ENCODE measurements at places on chromosomes 16 and 17.

- no peak for DNase-seq
These were observed 60.7 kb downstream of the OR1D5 start for GRCh38 chr17:3002538-3003295.

DNA sequence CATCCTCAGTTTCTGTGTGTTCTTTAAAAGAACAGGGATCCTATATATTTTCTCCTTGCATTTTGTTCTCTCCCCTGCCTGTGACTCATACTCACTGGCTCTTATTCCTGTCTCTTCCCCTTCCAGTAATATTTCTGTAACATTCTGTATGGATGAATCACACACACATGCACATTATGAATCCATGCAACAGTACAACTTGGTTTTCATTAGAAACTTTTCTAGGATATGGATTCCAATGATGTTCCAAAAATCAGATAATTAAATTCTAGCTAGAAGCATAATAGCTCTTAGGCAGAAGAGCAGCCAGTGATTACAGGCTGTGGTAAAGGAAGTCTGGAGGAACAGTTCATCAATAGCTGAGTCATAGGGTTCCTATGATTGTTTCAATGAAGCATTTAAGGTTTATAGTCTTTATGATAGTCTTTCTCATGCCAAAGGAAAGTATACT is 119.6 kb upstream of the PMFBP1 start:
- DNase-seq, result peak; percentile 27

- DNase-seq, result no peak
These were observed 54.9 kb upstream of the TOB1 start for GRCh38 chr17:50920891-50921586.

DNA sequence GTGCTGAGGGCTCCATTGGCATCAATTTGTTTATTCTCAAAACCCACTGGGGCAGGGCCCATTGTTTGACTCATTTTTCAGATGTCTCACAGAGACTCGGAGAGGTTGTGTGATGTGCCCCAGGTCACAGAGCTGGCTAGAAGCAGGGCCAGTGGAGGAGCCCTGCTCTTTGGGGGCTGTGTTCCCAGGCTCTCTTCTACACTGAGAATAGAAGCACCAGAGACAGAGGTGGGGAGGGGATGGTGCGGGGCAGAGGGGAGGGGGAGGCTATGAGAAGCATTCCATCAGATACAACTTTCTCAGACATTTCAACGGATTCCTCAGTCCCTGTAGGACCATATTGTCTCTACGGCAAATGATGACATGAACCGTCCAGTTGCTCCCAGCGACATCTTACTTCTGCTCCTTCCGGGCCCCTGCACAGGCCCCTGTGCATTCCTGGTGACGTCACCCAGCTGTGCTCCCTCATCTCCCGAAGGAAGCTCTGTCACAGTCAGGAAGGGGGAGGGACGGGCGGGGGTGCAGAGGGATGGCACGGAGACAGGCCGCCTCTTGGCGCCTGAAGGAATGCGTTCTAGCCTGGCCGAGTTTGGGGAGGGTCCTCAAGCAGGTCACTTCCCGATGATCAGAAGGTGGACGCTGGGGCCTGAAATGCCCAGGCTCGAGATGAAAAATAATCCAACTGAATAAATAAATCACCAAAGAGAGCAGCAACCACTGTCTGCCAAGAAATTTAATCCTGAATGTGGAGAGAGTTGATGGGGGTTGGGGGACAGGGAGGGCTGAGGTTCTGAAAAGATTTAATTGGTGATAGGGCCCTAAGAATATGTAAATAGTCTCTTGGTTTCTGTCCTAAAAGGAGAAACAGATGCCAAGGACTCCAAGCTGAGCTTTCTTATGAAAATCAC is 114.1 kb downstream of the NOG start:
- DNase-seq, result peak; percentile 73

DNA sequence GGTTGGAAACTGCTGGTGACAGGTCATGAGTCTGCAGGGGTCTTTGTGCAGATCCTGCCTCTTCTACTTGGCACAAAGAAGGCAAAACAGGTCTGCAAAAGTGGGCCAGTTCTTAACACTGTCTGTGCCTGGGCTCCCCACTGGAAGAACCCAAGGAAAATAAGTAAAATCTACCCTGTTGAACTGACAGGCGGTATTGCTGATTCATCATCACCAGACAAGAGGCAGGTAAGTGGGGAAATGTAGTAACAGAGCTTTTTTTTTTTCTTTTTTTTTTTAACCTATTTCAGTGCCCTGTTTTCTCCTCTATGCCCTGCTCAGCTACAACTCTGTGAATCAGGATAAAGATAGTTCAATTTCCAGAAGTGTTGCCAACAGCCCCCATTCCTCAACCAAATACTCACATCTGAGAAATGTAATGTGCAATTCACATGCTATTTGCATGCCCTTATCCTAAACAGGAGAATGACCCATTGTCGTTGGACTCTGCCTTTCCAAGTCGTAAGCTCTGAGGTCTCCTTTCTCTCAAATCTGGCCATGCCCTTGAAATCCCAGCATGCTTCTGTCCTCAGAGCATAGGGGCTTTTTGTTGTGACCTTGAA is 237.0 kb downstream of the SOX9 start:
- DNase-seq, result no peak

- DNase-seq, result no peak
These were observed 2.2 kb downstream of the NT5M start for GRCh38 chr17:17305281-17305801.

DNA sequence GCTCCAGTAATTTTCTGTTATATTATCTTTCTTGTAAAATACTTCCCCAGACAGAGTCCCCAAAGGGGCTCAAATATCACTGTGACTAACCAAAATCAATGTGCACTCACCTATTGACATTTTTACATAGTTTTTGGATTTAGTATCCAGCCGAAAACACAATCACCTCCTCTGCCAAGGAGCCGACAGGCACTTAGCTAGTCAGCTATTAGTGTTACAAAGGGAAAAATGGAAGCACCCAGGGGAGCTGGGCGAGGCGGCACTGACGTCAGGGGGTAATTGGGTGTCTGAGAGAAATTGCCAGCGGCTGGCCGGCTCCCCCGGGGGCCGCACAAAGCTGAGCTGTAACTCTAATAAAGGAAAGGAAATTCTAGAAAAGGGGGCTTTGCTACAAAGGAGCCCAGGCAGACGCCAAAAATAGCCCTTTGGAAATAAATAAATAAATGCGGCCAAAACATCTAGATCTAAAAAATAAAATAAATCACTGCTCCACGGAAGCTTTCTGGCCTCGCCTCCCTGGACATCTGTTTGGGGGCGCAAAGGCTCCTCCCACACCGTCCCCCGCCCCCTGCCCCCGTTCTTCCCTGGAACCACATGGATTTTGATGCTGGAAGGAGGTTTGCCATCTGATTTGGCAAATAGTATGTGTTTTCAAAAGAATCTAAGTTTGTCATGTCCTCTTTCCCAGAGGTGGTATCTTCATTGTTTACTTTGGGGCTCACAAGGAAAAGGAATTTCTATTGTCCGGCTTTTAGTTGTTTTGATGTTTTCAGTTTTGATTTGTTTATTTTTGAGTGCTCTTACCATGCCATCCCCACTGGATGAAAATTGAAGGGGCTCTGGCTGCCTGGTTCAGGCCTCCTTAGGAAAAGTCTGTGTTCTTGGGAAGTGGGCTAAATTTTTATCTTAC is 156.7 kb downstream of the ZNF423 start:
- DNase-seq, result peak; percentile 91

DNA sequence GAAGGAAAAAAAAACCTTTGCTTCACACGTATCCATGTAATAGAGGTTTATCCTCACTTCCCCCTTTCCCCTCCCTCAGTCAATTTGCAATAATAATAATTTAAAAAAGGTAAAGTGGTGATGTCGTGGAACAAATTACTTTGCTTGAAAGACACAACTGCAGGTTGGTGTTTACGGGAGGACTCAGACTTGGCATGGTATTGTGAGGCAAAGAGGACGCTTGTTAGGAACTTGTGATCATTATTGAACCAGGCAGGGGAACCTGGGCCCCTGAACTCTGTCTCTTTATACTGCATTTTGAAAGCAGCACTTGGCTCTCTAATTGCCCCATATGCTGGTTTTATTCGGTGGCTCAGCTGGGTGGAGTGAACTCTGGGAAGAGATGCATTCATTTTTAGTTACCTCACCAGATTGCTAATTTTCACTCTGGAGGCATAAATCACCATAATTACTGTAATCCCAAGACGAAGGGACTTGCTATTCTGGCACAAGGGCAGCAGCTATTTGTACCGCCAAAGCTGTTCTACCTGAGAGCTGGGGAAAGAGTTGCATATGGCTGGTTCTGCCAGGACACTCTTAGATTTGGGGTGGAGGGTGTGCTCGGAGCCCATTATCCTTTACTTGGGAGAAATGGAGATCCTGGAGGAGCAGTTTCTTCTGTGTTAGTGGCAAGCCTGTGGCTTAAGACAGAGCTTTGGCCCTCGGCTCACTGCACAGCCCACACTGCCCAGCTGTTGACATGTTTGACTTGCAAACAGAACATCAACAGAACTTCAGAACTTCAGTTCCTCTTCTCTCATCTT is 5.7 kb upstream of the DHX8 start:
- DNase-seq, result peak; percentile 89

DNA sequence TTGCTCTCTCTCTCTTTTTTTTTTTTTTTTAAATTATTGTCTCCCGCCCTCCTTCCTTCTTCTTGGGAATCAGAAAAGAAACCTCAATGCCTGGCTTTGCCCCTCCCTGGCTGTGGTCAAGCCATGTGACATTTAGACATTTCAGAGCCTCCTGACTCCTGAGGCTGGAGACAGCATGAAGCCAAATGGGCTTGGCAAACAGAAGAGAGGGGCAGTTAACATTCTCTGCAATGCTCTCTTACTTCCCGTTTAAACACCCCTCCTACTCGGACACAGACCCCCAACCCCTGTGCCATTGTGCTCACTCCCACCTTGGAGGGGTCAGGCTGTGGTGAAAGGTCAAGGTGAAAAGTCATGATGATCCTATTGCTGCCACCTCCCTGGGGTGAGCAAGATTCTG is 14.7 kb upstream of the MEOX1 start:
- no peak for DNase-seq

DNA sequence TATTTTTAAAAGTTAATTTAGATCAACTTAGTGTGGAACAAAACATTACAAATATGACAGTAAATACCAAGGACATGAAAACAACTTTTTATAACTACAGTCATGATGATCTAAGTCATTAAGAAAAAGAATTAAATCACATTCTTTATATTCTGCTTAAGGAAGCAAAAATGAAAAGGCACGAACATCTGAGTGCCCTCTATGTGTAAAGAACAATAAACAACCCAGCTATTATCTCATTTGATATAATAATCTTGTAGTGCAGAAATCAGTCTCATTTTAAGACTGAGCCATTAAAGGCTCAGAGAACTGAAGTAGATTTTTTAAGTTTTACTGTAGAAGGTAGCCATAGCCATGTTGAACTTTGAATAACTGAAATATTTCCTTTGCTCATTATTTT is 13.4 kb downstream of the MYO1D start:
- no peak for DNase-seq

- DNase-seq, result peak; percentile 93
These were observed 21.2 kb downstream of the PDILT start for GRCh38 chr16:20383106-20384029.

DNA sequence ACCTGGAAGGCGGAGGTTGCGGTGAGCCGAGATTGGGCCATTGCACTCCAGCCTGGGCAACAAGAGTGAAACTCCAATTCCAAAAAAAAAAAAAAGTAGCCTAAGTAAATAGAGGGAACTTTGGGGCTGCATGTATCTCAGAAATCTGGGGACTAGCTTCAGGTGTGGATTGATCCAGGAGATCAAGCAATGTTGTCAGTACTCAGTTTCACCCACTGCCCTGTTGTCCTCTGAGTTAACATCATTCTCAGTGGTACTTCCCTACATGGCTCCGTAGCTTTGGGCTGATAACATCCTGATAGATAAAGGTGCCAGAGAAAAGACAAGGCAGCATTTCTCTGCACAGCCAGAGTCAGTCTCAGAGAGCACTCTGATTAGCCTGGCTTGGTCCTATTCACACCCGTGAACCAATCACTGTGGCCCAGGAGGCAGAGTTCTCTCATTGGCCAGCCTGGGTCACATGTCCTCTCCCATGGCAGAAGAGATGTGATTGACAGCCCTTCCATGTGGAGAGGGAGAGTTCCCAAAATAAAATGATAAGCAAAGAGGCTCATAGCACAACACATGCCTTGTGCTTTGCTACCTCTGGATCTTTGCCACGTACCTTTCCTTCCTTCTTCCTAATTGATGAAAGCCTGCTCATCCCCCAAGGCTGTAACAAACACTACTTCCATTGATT is 99.6 kb downstream of the ABCC1 start:
- no peak for DNase-seq

DNA sequence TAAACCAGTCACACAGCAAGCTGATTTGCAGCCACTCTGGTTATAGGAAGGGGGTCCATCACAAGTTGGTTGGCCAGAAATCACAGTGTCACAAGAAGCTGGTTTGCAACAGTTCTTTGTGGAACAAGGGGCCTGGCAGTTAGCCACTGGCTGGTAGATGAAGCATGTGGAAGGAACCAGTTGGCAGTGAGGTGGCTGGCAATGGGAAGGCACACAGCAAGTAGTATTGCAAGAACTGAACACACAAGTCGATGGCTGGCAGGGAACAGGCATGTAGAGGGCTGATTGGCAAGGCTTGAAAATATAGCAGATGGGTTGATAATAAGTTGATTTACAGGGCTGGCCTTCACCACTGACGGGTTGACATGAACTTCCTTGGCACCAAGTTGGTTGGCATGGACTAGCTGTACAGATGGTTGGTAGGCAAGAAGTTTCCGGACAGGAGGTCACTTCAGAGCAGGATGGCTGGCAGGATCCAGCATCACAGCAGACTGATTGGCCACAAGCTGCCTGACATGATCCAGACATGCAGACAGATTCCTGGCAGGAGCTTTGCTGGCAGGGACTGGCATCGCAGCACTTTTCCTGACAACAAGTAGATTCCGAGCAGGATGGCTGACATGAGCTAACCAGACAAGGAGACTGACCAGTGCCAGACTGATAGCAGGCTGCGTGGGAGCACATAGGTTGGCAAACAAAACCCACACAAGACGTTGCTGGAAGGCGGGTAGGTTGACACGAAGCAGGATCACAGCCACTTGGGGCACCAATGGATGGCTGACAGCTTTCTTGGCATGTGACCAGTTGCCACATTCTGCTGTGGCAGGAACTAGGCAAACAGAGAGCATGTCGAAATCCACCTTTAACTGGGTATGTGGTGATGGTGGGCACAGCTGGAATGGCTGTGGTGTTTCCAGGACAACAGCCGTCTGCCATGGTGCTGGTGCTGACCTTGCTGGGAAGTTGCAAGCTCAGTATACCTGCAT is at the start of gene KRTAP29-1:
Gene KRTAP29-1 (minus strand): TSS at position 936 of the 986 bp plus-strand sequence. CDS start 0 bp downstream, at position 936.
- DNase-seq, result no peak

Measured in eye (tissue), 1 donor.